ENCODE measurements at places on chromosomes 16 and 17. TPM values are rescaled to one million over a fixed set of nuclear protein-coding genes. Genes with fewer than 3 reads are reported as not detected.

Gene TPSD1
- total RNA-seq = not detected

Gene STH
- total RNA-seq = not detected

Gene NOG
- 6.0 TPM for total RNA-seq

Gene ZMYND15
- 0.52 TPM for total RNA-seq

Gene PRSS27
- total RNA-seq = 2.1 TPM

Gene ACSM3
- total RNA-seq = 0.72 TPM

Gene PRDM7
- total RNA-seq = not detected

Gene IRF8
- not detected for total RNA-seq

Gene TLCD2
- 5.7 TPM for total RNA-seq

Gene CRISPLD2
- 2.3 TPM for total RNA-seq

Gene PLA2G10
- total RNA-seq = not detected

Gene RNF227
- total RNA-seq = 5.2 TPM

Data from mammary epithelial cell (primary cell).